ENCODE measurements at places on chromosomes 16 and 17.

DNA sequence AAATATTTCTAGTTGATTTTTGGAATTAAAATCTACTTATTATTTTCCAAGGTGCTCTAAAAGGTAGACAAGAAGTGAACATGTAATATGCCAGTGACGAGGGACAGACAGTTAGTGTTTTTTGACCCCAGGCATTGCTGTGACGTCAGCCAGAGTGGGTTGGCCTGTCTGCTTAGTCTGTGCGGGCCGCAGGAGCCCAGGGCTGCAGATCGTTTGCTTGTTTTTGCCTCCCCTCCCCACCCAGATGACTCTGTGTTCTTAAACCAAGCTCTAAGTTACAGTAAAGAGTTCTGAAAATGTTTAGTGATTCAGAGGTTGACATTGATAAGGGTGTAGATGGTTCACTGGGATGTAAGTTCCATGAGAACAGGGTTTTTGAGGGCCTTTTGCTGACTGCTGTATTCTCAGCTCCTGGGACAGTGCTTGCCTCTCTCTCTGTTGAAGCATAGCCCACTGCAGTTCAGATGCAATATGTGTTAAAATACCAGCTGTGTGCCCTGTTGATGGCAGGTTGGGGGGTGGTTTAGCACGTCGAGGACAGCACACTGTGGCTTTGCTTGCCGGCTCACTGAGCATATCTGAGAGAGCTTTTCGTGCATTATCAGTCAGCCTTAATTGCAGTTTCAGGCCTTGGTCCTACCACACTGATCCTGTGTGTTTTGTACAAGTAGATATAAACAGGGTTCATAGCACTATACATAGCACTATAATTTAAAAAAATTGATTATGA is 64.8 kb downstream of the SEC14L1 start:
- no peak for DNase-seq

DNA sequence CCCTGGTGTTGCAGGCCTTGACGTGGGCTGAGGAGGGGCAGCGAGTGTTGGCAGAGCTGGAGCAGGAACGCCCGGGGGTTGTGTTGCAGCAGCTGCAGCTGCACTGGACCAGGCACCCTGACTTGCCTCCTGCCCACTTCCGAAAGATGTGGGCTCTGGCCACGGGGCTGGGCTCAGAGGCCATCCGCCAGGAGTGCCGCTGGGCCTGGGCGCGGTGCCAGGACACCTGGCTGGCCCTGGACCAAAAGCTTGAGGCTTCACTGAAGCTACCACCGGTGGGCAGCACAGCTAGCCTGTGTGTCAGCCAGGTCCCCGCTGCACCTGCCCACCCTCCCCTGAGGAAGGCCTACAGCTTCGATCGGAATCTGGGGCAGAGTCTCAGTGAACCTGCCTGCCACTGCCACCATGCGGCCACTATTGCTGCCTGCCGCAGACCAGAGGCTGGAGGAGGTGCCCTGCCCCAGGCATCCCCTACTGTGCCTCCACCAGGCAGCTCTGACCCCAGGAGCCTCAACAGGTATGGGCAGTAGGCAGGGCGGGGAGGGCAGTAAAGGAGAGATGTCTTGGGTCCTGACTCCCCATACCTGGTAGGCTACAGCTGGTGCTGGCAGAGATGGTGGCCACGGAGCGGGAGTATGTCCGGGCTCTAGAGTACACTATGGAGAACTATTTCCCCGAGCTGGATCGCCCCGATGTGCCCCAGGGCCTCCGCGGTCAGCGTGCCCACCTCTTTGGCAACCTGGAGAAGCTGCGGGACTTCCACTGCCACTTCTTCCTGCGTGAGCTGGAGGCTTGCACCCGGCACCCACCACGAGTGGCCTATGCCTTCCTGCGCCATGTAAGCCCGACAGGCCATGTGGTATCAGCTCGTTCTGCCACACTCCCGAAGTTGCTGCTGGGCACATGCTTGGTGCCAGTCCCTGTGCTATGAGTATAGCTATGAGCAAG is 5.6 kb downstream of the PLEKHG4 start:
- no peak for DNase-seq

DNA sequence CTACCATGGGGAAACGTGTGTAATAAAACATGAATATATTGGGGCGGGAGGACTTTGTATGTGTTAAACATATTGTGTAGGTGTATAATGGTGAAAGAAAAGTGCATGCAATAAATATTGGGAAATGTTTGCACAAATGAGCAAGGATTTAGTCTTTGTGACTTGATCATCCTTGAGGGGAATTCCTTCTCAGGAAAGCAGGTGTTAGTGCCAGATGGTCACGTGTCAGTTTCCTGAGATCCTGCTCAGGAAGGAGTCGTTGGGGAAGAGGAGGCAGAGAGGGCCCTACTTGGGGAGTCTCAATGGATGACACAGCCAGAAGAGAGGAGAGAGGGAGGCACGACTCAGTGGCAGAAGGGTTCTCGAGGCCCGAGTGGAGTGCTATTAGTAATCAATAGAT is 53.2 kb downstream of the MSI2 start:
- no peak for DNase-seq

DNA sequence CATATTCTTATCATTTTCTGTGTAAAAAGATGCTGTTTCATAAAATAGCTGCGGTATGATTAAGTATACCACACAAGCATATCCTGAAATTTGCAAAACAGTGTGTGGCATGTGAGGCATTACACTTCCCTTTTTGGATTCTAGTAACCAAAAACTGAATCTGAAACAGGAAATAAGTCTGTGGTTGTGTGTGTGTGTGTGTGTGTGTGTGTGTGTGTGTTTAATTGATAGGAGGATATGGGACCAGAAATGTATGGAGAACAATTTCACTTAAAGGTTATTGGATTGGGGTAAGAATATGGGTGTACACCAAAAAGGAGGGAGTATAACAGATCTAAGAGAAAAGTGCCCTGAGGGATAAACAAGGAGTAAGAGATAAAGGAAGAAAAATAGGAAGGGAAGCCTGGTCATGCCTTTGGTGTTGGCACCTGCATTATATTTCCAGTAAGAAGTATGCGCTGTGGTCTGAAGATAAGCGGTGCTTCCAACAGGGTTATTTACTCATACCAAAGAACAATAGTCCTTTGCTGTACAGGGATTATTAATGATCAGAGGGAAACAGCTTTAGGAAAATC is 4.0 kb downstream of the LYRM1 start:
- no peak for DNase-seq

DNA sequence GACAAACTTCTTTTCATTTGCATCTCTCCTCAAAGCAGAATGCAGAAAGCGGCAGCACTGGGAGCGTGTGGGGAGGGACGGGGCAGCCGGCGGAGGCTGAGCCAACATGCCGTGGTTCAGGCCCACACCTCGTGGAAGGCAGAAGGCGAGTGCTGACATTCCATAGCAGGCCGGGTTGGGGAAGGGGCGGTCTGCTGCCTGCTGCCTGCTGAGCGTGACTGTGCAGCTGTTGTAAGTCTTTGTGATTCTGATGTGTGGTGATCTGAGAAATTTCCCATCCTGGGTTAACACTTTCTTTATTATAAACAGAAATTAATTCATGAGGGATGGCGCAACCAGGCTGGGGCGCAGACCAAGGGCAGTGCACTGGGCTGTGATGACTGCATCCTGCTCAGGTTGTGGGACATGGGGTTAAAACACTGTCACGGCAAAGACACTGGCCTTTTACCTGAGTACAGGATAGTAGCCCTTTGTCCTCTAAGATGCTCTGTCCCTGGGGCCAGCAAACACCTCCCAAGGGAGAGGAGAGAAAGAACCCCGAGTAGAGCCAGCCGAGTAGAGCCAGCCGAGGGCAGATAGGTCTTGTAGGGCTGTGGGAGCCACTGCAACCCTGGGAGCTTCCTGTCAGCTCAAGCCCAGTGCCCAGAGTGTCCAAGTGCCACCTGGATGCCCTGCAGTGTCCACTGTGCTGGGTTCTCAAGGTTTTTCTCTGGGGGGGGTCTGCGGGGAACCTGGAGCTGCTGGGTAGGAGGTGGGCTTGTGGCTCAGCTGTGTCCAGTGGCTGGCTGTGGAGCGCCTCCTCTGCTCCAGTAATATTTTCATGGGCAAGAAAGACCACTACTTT is 8.8 kb upstream of the DNASE1 start:
- no peak for DNase-seq
